ENCODE measurements at places on chromosomes 6 and 20. TPM values are rescaled to one million over a fixed set of nuclear protein-coding genes. Genes with fewer than 3 reads are reported as not detected.

GRCh38 chr20:9126527-9126926 lies 57.6 kb downstream of the PLCB4 start:
- DNase-seq, result no peak

ZDHHC14 gene
- 5.5 TPM for total RNA-seq

DNA sequence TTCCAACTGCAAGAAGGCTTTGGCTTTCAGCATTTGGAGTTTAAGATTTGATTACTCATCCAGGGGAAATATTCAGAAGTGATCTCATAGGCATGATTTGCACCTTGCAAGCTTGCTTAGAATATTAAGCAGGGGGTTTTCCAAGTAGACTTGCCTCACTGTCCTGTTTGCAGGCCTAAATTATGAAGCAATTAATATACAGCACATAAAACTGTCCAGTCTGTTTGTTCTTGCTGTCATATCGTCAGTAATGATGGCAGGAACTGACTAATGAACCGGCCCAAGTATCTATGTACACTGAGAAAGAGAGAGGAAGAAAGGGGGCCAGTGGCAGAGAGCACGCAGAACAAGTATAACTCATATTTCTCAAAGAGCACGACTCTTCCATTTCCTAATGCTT lies 212.5 kb upstream of the SUPT3H start:
- DNase-seq, result no peak

SIRPB1 gene
- 0.99 TPM for total RNA-seq

GRCh38 chr6:64376394-64376793 lies 740.8 kb downstream of the PHF3 start:
- DNase-seq, result no peak

GRCh38 chr20:53824779-53825178 lies 231.1 kb upstream of the ZNF217 start:
- no peak for DNase-seq

MLN gene
- not detected for total RNA-seq

DNA sequence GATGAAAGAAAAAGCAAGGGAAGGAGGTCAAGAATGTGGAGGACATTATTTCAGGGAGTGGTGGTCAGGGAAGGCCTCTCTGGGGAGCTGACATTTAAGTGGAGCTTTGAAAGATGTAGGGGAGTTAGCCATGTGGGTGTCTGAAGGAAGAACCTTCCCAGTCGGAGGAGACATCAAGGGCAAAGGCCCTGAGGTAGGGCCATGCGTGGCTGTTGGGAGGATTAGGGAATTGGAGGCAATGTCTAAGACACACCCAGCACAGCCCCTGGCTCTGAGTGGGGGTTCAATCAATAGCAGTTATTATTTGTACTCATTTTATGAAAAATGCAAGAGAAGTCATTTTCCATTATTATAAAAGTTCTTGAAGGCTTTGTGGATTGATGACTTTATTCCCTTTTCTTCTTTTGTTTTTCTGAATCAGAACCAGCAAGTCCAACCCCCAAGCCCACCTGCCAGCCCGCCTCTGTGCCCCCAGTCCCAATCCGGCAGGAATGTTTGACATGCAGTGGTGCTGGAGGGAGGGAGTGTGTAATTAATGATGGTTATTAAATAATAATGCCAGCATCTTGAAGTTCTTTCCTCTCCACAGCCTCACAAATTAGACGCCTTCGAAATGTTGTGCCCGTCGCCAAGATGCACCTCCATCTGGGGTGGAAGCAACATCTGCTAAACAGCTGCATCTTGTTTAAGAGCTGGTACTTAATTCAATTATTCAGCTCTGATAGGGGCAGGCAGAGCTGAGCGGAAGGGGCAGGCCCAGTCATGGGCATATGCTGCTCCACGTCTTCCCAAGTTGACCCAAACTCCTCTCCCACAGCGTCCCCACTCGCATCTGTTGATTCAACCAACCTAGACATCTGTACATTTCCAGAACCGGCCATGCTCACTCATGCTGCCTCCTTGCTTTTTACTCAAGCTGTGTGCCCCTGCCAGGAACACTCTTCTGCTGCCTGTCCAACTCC lies 81.3 kb upstream of the SIRPA start:
- peak; percentile 10 for DNase-seq

DNA sequence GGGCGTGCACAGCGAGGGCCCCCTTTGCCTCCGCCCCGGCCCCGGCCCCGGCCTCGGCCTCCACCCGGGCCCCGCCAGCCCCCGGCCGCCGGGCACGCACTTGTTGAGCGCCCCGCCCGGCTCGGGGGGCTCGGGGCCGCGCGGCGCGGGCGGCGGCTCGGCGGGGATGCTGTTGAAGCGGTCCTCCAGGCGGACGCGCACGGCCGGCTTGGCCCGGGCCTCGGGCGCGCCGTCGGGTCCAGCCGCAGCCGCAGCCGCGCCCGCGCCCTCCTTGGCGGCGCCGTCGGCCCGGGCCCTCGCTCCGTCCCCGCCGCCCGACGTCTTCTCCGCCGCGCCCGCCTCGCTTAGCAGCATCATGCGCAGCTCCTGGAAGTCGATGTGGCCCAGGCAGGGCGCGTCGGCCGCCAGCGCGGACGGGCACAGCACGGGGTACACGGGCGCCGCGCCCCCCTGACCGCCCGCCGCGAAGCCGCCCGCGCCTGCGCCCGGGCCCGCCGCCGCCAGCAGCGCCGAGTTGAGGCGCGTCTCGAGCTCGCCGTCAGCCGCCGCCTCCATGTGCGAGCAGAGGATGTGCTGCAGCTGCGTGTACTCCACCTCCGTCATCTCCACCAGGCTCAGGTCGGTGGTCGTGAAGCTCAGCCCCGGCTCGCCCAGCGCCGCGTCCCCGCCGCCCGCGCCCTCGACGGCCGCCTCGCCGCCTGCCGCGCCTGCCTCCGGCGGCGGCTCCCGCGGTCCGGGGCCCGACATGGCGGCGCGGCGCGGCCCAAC lies 514 bp downstream of the TCFL5 start:
- no peak for DNase-seq

PRDM1 gene
- 15.1 TPM for total RNA-seq

DNA sequence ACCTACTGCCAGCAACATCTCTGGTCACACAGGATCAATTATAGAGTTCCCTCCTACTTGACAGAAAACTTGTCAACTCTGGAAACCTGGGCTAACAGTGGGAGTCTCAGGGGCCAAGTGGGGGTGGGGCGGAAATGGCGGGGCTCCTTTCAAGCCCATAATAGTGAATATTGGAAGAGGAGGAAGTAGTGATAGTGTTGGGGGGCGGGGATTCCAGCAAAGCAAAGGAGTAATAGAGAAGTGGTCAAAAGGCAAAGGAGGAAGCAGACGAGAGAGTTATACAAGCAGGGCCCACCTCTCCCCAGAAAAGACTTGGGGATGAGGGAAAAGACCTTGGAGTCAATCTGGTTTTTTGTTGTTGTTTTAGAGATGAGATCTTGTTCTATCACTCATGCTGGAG lies 2.1 kb downstream of the DEF6 start:
- no peak for DNase-seq

GRCh38 chr20:32611286-32611685 lies 26.2 kb upstream of the NOL4L start:
- no peak for DNase-seq

DNA sequence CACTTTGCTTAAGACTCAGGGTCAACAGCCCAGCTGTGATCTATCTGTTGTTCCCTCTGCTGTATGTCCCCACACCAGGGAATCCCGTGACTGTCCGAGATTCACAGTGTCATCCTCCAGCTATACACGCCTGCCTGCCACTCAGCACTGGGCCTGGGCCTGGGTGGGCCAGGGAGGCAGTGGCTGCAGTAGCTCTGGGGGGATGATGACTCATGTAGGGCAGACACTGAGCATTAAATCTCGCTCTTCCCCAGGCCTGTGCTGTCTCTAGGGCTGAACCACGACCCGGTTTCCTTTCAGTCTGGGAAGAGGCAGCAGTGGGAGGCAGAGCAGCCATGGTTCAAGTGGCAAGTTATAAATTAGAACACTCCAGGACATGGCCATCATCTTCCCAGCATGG lies 173.9 kb downstream of the LRFN2 start:
- no peak for DNase-seq

- no peak for DNase-seq
Measured at GRCh38 chr6:131058236-131058635, 4.8 kb downstream of the EPB41L2 start.

- no peak for DNase-seq
Measured at GRCh38 chr6:25866011-25866410, 8.0 kb downstream of the SLC17A3 start.

CST3 gene
- total RNA-seq, result 69.7 TPM

- DNase-seq, result no peak
Measured at GRCh38 chr6:168756009-168756634, 315.1 kb downstream of the SMOC2 start.

GRCh38 chr6:56803594-56803993 lies 151.3 kb upstream of the BEND6 start:
- DNase-seq, result peak; percentile 27

- no peak for DNase-seq
Measured at GRCh38 chr20:57671662-57672061, 38.2 kb downstream of the PMEPA1 start.

- DNase-seq, result no peak
Measured at GRCh38 chr6:166430269-166430668, 47.5 kb upstream of the MPC1 start.

DNA sequence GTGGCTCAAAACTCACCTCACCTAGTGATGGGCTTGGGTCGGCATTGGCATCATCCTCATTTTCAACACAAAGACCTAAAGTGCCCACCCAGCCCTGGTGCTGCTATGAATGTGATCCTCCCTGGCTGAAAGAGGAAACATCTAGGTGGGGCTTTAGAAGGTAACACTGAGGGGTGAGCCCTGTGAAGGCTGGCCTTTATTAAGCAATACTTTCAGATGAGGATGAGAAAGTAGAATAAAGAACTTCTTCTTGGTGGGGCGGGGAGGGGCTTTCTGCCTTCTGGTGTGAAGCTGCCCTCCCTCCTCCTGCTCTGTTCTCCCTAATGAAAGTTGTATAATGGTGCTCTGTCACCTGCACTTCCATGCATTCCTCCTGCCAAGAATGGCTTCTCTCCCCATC lies 133.0 kb upstream of the TRAF3IP2 start:
- no peak for DNase-seq

- no peak for DNase-seq
Measured at GRCh38 chr20:16262594-16262993, 310.7 kb downstream of the KIF16B start.
